ENCODE measurements at places on chromosomes 1 and 21.
A peak's percentile ranks its signal among the peaks of the same experiment; 100 is the strongest.

DNA sequence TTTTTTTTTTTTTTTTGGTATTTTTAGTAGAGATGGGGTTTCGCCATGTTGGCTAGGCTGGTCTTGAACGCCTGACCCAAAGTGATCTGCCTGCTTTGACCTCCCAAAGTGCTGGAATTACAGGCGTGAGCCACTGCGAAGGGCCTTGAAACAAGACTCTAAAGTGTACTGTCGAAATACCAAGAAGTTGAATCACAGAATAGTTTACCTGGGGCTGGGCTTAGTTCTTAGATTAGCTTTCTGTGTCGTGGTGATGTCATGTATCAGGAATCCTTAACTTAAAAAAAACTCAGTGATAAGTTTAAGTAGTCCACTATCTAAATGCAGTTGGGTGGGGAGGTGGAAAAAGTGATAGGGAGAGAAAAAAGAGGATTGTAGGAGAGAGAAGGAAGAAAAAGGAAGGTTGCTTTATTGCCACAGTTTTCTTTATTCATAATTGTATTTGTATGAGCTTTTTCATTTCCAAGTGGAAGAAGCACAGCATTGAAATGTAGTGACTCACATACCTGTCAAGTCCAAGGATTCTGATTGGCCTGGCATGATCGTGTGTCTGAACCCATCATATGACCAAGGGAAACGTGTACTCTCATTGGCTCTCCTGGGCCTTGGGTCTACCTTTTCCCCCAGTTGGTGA, 13.4 kb downstream of the ITSN1 start:
- DNase-seq, result peak; percentile 63

DNA sequence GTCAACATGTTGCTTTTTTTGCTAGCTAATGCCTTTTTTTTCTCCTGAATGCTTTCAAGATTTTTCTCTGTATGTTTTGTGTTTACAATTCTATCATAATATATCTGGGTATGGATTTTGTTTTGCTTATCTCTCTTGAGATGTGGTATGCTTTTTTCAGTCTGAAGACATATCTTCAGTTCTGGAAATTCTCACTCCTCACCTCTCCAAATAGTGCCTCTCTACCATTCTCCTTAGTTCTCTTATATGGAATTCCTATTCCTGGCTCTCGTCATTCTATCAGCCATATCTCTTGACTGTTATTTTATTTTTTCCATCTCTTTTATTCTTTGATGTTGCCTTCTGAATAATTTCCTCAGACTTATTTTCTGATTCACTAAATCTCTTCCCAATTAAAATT, 58.4 kb downstream of the IVNS1ABP start:
- no peak for DNase-seq

GRCh38 chr1:4461726-4462290, 192.6 kb upstream of the AJAP1 start:
- no peak for DNase-seq

DNA sequence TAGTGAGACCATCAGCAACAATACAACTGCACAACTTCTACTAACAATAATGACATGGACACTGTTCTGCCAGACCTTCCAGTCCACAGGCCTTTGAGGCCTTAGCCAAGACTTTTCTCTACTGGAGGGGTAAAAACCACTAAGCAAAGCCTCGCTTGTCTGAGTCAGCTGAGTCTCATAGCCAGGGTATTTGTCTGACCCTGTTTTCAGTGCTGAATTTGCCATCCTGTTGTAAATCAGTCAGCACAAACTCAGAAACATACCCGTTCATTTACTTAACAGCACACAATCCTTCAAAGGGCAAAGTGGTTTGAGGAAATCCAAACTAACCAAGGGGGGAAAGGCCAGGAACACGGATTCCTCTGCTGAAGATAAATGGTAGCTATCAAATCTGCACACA, 537.8 kb downstream of the SMYD3 start:
- peak; percentile 95 for DNase-seq

GRCh38 chr1:246218686-246219085, 288.4 kb downstream of the SMYD3 start:
- DNase-seq, result no peak

- peak; percentile 90 for DNase-seq
Observed at GRCh38 chr1:1858382-1859086, 32.4 kb downstream of the GNB1 start.

GRCh38 chr1:169024800-169025271, 81.7 kb upstream of the ATP1B1 start:
- no peak for DNase-seq

DNA sequence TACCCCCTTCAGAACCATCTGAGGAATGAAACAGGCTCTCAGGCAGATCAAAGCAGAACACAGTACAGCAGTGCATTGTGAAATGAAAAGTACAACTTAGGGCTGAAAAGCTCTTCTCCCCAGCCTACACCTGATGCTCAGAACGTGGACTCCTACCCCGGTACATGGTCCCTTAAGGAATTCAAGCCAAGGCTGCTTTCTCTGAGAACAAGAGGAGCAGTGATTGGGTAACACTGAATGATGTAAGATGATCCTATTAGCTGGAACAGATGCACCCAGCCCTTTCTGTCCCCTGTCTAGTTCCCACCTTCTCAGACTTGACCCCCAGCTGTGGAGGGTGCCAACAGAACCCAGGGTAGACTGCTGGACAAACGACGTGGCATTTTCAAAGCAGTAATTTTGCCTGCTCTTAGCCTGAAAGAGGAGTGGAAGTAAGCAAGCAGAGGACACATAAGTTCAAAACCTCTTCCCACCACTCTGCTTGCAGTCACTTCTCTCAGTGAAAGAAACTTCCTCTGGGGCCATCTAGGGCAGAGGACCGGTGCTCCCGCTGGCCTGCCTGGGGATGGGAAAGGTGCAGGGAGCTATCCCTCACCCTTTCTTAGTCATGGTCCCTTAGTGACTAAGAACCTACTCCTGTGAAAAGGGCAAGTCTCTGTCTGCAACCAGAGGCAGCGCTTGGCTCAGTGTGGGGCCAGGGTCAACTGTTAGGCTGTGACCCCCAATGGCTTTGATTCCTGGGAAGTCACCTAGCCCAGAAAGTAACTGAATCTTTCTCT, 72.7 kb downstream of the TRABD2B start:
- DNase-seq, result no peak

DNA sequence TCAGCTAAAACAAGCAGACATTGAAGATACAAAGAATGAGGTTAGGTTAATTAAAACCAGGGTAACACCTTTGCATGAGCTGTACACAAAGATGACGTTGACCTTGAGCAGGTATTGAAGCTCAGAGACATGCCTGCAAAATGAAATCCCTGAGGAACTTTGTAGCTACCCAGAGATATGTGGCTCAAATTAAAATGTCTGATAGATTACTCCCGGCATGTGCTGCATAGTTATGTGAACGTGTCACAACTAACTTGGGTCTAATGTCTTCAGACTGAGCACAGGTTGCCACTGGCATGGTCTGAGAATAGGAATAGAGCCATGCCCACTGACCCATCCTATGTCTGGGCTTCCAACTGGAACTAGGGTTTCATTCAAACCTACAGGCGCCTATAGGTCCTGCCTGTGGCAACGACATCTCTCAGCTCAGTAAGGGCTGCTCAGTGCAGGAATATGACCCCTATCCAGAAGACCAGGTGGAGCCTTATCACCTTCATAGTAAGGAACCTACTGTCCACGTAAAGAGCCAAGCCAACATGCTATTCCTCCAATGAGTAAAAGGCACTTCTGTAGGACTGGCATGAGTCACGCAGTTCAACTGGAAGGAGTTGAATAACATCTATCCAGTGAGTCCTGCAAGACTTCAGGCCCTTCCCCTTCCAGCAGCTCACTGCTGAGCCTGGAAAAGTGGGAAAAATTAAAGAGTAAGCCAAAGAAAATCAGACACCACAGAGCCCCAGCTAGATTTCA, 60.7 kb downstream of the PRKAB2 start:
- DNase-seq, result no peak

DNA sequence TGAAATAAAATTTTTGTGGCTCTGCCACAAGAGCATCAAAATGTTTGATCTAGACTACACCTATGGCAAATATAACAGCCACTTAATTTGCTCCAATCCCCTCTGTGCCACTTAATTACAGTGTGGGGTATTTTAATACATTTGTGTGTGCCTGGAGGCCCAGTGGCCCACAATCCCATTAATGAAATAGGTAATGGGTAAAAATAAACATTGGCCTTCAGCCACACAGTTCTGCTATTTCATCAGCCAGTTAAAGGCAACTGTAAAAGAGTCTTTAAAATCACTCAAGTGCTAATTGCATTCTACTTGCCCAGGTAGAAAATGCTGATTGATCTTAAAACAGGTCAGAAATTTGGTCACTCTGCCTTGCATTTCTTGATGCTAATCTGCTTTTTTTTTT, 151.6 kb upstream of the UBE2U start:
- no peak for DNase-seq

DNA sequence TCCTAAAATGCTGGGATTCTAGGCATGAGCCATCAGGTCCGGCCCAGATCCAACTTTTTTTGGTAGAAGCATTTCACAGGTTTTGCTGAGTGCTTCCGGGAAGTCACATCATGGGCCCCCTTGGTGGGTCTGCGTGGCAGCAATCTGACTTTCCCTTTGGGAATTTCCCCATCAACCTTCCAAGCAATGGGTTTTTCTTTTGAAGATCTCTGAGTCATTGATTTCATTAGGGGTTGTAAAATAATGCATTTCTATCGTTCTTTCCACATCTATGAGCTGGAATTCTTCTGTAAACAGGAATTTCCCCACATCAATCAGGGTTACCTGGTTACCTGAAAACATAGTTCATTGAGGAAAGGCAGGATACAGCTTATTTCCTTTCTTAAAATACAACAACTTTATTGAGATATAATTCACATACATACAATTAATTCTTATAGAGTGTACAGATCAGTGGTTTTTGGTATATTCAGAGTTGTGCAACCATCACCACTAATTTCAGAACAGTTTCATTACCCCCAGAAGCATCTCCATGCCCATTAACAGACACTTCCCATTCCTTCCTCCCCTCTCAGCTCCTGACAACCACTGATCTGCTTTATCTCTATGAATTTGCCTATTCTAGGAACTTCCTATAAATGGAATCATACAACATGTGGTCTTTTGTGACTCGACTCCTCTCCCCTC, 9.9 kb upstream of the ZBTB17 start:
- DNase-seq, result no peak

DNA sequence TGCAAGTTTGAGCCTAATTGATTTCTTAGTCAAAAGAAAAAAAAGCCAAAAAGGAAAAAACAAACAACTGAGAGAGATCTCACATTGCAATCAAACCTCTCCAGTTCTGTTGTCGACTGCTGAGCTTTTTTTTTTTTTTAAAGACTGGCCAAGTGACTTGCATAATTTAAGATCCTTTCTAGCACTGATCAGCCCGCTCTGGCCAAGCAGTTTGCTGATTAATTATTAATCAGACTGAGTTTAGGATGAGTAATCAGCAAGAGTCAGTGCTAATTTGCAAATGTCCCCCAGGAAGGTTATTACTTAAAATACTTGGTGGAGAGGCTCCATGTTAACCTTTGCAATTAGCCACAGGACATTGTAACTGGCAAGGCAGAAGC, 39.3 kb downstream of the HMGB4 start:
- DNase-seq, result no peak

- no peak for DNase-seq
Observed at GRCh38 chr1:210681158-210681557, 352.5 kb downstream of the HHAT start.

DNA sequence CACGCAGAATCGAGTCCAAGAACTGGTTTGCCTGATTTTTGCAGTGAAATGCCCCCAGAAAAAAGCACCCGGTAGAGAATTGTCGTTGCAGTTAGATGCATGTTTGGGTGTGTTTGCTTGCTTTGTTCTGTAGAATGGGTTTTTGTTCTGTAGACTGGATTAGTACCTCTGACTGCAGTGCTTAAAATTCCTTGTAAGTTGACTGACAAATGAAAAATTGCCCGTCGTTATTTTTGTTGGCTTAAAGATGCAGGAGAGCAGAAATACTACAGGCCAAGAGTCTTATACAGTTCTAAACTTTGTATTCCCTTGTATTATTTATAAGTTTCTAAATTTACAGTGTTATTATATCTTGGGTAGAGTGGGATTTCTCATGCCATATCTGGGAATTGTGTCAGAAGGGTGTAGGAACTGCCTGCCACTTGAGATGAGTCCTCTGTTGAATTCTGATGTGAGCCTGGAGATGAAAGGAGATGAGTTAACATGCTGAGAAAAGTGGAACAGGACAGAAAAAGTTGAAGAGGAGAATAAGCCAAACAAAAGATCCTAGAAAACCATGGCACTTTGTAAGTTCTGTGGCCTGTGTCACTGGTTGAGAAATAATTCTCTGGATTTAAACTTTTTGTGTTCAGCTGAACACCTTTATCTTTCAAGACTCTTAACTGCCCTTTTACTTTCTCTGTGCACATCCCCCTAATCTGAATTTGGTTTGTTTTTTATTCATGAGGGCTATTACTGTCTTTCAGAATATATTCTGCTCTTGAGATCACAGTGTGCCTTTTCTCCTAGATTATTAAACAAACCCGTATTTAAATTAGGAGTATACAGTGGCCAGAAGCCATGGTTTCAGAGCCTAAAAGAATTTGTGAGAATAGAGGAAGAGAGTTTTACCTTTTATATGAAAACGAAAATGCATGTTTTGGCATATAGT, 1.4 kb downstream of the DESI2 start:
- no peak for DNase-seq

- no peak for DNase-seq
Observed at GRCh38 chr1:67440339-67440738, 10.1 kb upstream of the SERBP1 start.

DNA sequence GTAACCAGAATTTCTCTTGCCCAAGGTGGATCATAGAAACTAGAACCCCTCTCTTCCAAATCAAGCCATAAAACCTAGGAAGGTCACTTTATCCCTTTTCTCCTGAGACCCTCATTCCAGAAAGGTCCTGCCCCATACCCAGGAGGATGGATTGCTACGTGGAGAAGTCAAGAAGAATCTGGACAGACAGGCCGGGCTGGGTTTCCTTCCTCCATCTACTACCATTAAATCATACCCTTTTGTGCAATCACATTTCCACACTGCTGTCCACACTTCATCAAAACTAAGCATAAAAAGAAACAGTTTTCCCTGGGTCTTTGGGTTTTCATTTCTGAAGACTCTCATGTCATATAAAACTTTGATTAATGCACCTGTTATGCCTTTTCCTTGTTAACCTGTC, 65.4 kb downstream of the C21orf91 start:
- no peak for DNase-seq

GRCh38 chr1:31154632-31155215, 85.0 kb downstream of the NKAIN1 start:
- DNase-seq, result no peak

DNA sequence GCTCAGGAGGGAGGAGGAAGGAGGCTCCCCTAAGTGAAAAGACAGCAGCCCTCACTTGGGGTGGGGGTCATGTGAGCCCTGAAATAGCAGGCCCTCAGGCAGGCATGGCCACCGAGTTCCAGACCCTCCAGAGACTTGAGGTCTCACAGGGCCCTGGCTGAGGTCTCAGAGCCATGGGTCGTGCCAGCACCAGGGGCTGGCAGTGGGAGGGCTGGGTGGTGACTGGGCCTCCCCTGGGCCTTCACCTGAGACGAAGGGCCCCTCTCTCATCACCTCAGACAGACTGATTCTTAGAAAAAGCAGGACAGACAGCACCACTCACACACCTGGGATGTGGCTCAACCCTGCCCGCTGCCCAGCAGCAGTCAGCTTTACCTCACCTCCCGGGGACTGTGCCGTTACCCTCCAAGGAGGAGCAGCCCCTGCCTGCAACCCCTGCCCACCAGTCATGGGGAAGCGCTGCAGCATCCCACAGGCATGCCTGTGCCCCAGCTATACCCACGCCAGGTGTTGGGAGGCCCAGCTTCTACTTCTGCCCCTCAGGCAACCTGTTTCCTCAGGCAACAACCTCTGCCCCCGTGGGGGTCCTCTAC, 42.6 kb upstream of the LRP8 start:
- no peak for DNase-seq

- no peak for DNase-seq
Observed at GRCh38 chr1:206833106-206833680, 32.2 kb upstream of the IL20 start.

- no peak for DNase-seq
Observed at GRCh38 chr1:50275566-50275965, 147.7 kb downstream of the DMRTA2 start.

Measured in HFF-Myc (cell line).